ENCODE measurements at places on chromosomes 1 and 21.

- DNase-seq: no peak
Observed at GRCh38 chr1:186700722-186701121, 20.5 kb upstream of the PTGS2 start.

DNA sequence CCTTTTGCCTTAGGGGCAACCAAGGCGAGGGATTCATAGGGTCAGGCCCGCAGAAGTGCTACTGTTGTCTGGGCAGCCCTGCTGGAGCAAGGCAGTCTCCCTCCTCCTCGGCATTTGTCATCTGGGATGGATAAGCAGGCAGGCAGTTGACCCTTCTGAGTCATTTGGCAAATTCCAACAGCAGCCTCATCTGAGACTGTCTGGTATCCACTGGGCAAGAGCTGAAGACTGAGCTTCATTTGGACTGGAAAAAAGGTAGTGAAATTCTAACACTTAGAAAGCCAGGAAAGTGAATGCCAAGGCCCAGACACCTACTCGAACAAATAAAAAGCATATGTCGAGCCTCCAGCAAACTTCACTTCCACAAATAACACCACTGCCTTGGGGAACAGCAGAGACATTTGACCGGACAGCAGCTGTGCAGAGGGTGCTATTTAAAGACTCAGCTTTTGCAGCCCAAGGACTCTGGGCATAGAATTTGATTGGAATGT is 4.0 kb upstream of the ZBTB40 start:
- no peak for DNase-seq

DNA sequence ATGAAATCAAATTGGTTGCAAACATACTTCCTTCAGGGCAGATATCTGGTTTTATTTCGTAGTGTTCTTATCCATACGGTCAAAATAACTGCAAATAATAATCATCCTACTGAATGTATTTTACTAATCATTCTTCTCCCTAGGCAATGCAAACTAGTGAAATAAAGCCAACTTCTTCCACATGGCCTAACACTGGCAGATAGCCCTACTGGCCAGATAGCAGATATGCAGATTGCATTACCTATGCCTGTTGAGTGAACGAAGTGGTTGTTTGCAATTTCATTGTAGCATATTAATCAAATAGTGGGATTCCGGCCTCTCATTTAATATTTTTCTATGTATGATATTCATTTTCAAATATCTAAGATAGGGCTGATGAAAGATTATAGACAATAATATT is 116.2 kb downstream of the CENPF start:
- DNase-seq: no peak

DNA sequence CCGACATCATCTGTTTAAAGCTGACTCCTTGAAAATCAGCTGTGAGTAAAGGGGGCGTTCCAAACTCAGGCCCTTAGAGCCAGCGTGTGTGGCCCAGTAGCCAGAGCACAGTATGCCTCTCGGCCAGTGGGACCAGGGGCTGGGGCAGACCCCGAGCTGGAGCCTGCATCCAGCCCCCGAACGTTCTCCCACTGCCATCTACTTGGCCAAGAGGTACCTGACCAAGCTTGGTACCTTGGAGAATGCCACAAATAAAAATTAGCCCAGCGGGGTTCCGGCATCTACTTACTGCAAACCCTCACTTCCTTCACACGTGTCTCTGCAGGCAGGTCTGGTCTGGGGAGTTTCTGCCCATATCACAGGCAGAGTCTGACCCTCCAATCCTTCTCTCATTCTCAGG is 56.7 kb upstream of the COL6A2 start:
- no peak for DNase-seq

- DNase-seq: no peak
Observed at GRCh38 chr1:31509124-31510072, 66.9 kb upstream of the TINAGL1 start.

DNA sequence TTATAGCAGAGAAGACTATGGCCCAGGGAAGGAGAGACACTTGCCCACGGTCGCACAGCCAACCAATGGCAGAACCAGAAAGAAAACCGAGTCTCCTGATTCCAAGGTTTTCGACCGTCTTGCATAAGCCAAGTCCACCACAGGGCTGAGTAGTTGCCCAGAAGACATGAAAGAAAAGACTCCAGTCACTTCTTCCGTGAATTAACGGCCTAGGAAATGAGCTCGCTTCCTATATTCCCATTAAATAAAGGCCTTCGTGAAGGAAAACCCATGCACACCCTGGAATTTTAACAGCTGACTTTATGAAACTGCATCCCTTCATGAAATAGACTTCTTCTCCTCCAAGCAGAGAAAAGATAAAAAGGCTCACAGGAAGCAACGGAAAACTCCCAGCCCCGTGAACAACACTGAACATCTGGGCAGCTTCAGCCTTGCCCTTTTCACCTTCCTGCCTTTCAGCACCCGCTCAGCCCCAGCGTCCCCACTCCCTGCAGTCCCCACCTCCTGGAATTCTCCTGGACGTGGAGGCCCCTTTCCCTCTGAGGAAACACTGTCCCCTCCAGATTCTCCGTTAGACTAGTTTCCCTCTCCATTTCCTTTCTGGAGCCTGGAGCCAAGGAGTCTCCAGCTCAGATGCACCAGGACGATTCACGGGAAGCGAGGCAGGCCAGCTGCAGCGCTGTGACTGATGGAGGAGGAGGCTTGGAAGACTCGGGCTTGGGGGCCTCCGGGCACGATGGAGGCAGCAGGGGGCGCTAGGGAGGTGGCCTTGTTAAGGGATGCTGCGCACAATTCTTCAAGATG is 2.7 kb upstream of the MYOC start:
- no peak for DNase-seq

GRCh38 chr1:203677771-203678170 is 51.1 kb downstream of the ATP2B4 start:
- no peak for DNase-seq

DNA sequence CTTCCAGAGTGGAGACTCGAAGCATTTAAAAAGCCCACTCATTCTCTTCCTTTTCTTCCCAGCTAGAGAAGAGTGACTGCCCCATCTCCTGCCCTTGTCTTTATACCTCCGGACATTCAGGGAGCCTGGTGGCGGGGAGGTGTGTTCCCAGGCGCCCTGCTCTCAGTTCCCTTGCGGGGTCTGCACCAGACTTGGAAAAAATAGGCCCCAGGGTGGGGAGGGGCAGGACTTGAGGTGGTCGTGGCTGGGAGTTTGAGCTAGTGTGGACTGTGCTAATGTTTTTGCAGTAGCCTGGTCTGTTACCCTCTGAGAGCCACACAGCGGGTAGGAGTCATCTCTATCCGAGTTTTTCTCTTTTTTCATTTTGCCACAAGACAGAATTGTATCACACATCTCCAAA is 139.1 kb downstream of the PEX14 start:
- DNase-seq: no peak

DNA sequence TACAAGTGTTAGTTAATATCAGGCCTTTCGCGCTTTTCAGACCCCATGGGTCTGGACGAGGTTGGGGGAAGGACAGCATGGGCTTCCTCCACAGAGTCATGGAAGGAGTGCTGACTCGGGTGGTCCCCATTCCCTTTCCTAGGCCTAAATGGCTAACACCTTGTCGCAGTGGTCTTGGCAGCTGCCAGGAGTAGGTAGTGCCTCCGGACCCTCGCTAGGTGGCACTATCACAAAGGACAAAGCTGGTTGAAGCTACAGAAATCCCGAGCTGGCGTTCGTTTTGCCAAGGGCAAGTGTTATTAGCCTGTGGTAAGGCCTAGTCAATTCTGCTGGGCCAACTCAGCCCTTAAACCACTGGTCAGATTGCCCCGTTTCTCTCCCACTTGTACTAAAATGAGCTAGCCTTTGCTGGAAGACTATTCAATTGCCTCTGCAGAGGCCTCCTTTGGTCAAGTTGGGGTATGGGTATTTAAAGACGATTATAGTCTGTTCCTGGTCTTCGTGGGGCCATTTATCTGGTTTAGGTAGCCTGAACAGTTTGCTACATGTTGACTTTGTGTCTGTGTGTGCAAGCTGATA is 1.1 kb upstream of the UBE2Q1 start:
- no peak for DNase-seq

GRCh38 chr1:25971066-25971810 is 26.6 kb downstream of the PAFAH2 start:
- DNase-seq: no peak

GRCh38 chr1:227944090-227944930 is 3.4 kb downstream of the WNT9A start:
- no peak for DNase-seq

DNA sequence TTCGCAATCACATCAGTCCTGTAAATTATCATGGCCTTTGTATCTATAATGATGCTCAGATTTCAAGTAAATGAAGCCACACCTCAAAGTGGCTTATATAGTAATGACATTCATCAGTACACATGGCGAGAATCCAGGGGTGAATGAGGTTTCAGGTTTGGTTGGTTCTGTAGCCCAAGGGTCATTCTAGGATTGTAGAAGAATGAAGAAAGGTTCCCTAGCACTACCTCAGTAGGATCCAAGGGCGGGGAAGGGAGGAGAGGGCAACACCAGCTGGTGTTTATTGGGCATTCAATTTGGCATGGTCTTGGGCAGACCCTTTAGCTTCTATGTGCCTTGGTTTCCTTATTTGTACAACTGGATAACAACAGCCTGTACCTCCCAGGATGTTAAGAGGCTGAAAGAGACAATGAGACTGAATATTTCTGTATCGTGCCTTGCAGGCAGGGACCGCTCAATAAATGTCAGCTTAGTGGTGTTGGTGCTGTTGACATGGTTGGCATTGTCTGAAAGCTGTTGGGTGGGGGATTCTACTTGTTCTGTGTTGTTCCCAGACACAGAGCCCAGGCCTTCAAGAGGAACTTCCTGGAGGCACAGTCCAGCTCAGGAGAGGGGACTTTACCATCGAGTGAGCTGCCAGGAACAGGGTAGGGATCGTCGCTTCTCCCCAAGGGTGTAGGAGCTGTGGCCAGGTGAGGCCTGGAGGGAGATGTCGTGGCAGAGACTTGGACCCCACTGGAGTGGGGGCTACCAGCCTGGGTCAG is 388.2 kb downstream of the PTPRU start:
- peak; percentile 44 for DNase-seq

- DNase-seq: no peak
Observed at GRCh38 chr1:98387701-98388100, 273.8 kb upstream of the SNX7 start.

- no peak for DNase-seq
Observed at GRCh38 chr1:172778456-172779455, 119.9 kb downstream of the FASLG start.

DNA sequence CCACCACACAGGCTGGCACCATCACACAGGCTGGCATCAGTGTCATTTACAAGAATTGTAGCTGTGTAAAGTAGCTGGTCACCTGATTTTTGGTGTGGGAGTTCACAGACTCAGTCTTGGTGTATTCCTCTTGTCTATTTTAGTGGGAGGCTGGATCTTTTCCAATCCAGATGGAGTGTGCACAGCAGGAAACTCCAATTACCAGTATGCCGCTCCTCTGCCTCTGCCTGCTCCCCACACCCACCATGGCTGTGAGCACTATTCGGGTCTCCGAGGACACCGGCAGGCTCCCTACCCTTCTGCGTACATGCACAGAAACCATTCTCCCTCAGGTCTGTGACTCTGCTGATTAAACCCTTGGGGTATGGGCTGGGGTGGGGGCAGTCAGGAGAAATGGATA is 24.2 kb downstream of the TBX19 start:
- no peak for DNase-seq

GRCh38 chr1:25568834-25569596 is 25.6 kb downstream of the LDLRAP1 start:
- DNase-seq: no peak

DNA sequence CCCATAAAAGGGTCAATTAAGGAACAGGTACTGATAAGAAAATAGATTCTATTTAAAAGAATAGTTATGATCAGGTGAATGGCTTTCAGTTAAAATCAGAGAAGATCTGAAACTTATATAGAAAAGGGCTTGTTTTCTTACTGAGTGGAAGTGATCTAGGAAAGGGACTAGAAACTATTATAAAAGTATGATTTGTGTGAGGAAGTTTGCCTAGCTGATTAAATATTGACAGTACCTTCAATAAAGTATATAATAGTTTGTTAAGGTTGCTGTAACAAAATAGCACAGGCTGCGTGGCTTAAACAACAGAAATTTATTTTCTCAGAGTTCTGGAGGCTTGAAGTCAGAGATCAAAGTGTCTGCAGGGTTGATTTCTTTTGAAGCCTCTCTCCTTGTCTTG is 5.4 kb upstream of the ALG6 start:
- DNase-seq: no peak

DNA sequence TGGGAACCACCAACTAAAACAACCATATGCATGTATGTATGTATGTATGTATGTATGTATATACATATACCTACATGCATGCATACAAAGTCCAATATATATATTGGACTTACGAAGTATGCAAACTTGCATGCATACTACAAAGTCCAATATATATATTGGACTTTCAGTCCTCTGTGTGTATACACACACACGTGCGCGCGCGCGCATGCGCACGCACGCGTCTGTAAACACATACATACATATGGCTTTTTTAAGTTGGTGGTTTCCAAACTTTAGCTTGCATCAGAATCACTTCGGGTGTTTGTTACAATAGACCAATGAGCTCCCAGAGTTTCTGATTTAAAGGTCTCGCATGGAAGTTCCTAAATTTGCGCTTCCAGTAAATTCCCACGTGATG is 197.5 kb upstream of the C1orf87 start:
- no peak for DNase-seq

DNA sequence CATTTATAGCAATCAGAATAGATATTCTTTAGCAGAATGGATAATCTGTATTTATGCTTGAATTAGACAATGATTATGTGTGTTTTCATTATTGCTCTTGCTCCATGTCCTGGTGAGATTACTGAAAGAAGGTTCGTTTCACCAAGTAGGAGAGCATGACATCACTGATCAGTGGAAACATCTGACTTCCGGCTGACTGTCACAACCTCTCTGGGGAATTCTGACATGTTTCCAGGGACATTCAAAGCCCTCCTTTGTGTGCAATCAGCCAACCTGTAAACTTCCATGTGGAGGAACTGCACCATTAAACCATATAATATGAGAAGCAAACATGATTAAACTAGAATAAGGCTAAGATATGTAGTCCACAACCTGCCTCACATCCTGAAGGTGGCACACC is 424.8 kb upstream of the ADGRL4 start:
- no peak for DNase-seq

DNA sequence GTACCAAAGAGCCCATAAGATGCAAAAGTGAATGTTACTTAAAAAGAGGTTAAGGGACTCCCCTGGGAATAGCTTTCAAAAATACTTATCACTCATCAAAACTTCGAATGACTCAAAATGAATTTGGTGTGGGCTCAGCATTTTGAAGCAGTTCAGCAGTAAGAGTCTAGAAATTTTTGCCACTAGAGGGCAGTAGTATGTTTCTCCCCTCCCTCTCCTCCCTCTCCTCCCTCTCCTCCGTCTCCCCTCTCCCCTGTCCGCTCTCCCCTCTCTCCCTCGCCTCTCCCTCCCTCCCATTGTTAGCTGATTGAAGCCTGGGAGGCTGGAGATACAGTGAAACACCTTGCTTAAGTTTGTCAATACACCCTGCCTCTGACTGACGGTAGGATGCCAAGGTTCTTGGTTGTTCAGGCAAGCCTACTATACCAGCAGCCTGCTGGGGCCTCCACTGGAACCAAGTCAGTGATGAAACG is 70.8 kb upstream of the TENT5C start:
- DNase-seq: no peak

GRCh38 chr1:90779573-90779972 is 62.5 kb upstream of the BARHL2 start:
- no peak for DNase-seq

- no peak for DNase-seq
Observed at GRCh38 chr1:65629788-65630187, 162.9 kb upstream of the PDE4B start.

GRCh38 chr1:181386340-181386739 is 97.0 kb upstream of the CACNA1E start:
- no peak for DNase-seq

Measured in vagina (tissue), 2 donors.